Heart right ventricle (tissue), 16 donors: ENCODE measurements at places on chromosomes 6 and 20.

- no peak for DNase-seq
These were observed 1.1 kb downstream of the AIG1 start for GRCh38 chr6:143061597-143062385.

- DNase-seq, result no peak
These were observed 545.6 kb downstream of the PKHD1 start for GRCh38 chr6:51541847-51542246.

DNA sequence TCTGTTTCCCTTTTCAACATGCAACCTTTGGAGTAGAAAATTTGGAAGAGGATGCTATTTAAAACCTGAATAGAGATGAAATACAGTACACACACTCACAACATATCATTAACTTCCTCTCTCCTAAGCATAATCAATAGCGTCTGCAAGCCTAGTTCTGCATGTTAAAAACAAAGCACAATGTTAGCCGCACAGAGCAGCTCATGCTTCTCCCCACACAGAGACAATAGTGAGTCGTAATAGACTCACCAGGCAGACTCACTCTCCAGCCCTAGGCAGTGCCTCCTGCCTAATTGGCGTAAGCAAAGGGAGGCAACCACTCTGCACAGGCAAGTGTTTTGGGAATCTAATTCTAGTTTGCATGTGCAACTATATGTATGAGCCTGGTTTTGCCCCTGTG, 45.8 kb upstream of the ARID1B start:
- no peak for DNase-seq

DNA sequence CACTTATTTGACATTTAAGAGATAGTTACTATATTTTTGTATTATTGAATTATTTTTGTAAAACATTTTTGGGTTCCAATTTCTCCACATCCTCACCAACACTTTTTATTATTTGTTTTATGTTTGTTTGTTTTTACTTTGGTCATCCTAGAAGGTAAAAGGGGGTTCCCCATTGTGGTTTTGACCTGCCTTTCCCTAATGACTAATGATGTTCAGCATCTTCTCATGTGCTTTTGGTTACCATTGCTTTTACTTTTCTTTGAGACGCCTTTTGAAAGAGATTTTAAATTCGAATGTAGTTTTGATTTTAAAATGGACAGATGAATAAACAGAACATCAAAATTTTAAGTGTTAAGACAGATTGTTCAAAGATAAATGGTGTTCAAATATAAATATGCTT, 46.9 kb downstream of the AK9 start:
- DNase-seq, result no peak

DNA sequence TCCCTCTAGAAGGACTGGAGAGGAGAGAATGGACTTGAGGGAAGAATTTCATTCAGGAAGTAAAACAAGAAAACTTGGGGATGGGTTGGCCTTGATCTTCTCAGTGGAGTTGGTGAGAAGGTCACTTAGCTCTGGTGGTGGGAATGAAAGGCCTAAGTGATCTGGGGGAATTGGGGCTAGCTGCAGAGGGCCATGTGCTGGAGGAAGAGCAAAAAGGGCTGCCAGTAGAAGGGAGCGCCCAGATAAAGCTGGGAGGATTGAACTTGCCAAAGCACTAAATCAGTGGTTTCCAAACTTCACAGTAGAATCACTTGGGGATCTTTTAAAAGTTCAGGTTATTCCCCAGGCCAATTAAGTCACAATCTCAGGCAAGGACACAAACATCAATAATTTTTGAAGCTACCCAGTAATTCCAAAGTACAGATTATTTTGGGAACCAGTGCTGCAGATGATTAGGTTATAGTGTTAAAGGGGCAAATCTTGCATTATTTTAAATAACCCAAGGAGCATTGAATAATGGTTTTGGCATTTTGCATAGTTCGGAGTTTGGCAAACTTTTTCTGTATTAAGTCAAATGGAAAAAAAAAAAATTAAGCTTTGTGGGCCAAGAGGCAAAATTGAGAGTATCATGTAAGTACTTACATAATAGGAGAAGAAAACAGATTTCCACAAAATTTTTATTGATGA, 36.5 kb upstream of the RFPL4B start:
- no peak for DNase-seq
